Esophagus muscularis mucosa (tissue), 4 donors: ENCODE measurements at places on chromosomes 16 and 17. TPM values are rescaled to one million over a fixed set of nuclear protein-coding genes. Genes with fewer than 3 reads are reported as not detected.

- peaks cover 30% of the 10 kb centered on the region for H3K27me3 ChIP-seq
- no peak overlapping the region for H3K4me3 ChIP-seq
- no peak for DNase-seq
Observed at GRCh38 chr16:54417384-54417783, 130.8 kb upstream of the IRX3 start.

Gene SOST
- total RNA-seq = not detected

DNA sequence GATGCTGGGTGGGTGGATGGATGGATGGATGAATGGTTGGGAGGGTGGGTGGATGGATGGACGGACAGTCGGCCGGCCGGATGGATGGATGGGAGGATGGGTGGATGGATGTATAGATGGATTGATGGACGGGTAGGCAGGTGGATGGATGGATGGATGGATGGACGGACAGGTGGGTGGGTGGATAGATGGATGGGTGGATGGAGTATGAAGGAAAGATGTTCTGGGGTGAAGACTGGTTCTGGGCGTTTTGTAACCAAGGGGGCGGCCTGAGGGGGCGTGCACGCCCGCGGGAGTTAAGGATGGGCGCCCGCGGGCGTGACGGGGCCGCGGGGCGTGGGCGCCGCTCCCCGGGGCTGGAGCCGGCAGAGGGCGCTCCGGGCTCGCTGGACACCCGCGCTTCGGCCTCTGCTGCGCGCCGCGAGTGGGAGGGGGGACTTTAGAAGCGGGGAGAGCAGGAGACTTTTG lies at the start of gene NECAB2:
NECAB2 (plus strand) TSS at position 407 of the 468 bp plus-strand sequence. CDS start 405 bp downstream, outside the sequence.
- peak within 1 kb of the TSS; percentile 47 for H3K4me3 ChIP-seq
- no peaks in the 10 kb centered on the region for H3K27me3 ChIP-seq
- H3K4me1 ChIP-seq = peaks cover 11% of the 10 kb centered on the region
- H3K27ac ChIP-seq = no peak within 1 kb of the TSS
- H3K36me3 ChIP-seq = peaks cover 37% of the 10 kb centered on the region

Gene SLC5A11
- total RNA-seq = not detected

GRCh38 chr17:949623-950303 lies 29.8 kb downstream of the NXN start:
- peaks cover 5% of the 10 kb centered on the region for H3K36me3 ChIP-seq
- H3K27ac ChIP-seq = peak overlapping the region; percentile 83
- no peak overlapping the region for H3K4me3 ChIP-seq
- no peak for DNase-seq
- H3K4me1 ChIP-seq = peaks cover 19% of the 10 kb centered on the region

Gene TBC1D3I
- not detected for total RNA-seq

DNA sequence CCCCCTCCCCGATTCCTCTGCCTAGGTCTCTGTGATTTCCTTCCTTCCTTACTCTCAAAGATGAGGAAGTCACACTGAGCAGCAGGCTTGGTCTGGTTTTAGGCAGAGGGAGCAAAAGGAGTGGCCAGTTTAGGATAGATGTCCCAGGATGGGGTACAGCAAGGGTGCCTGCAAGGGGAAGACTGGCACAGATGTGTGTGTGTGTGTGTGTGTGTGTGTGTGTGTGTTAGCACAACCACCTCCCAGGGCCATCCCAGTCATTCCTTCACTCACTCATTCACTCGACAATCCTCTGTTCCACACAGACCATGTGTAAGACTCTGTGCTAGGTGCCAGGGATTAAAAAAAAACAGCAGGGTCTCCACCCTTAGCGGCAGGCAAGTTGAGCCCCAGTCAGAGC lies 35.9 kb downstream of the TMEM132E start:
- peaks cover 9% of the 10 kb centered on the region for H3K27me3 ChIP-seq
- no peak overlapping the region for H3K27ac ChIP-seq
- no peak overlapping the region for H3K4me3 ChIP-seq
- H3K36me3 ChIP-seq = no peaks in the 10 kb centered on the region
- no peak for DNase-seq
- peaks cover 3% of the 10 kb centered on the region for H3K4me1 ChIP-seq

DNA sequence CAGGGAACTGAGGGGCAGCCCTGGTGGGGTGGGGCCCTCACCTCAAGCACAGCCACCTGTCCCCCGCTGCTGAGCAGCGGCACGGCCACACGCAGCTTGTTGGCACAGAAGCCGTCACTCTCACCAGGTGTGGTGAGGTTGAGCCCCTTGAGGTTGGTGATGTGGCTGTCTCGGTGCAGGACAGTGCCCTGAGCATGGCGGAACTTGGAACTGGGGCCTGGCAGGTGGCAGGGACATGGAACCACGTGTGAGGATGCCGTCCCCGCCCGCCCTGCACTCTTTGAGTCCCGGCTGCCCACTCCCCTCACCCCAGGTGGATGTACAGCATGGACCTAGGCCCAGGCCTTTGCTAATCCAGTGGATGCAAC lies 9.7 kb upstream of the VASN start:
- no peak overlapping the region for H3K4me3 ChIP-seq
- H3K27ac ChIP-seq = no peak overlapping the region
- H3K36me3 ChIP-seq = peaks cover 81% of the 10 kb centered on the region
- no peaks in the 10 kb centered on the region for H3K27me3 ChIP-seq
- DNase-seq = no peak

- H3K4me1 ChIP-seq = no peaks in the 10 kb centered on the region
- no peak overlapping the region for H3K4me3 ChIP-seq
- DNase-seq = no peak
- no peaks in the 10 kb centered on the region for H3K36me3 ChIP-seq
Observed at GRCh38 chr17:65297916-65298315, 160.7 kb downstream of the RGS9 start.

DNA sequence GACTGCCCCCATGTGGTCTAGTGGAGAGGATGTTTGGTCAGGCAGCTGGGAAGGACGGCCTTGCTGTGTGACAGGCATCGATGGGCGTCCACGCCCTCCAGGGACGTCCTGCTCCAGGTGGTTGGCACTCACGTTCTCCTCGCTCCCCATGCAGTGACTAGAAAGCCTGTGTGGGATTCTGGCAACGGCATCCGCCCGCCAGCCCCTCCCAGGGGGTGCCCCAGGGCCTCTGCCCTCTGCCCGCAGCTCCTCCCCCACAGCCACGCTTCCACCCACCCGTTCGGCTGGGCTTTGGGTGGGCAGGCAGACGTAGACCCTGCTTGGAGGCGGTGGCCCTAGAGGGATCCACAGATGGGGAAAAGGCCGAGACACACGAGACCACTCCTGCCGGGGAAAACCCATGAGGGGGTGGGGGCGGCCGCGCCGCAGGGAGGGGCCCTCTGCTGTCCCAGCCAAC lies 4.7 kb upstream of the IL17C start:
- H3K4me1 ChIP-seq = peaks cover 22% of the 10 kb centered on the region
- H3K27me3 ChIP-seq = peaks cover 56% of the 10 kb centered on the region
- peaks cover 50% of the 10 kb centered on the region for H3K36me3 ChIP-seq
- H3K4me3 ChIP-seq = peak overlapping the region; percentile 52
- H3K27ac ChIP-seq = no peak overlapping the region

- peaks cover 56% of the 10 kb centered on the region for H3K4me1 ChIP-seq
- no peak overlapping the region for H3K27ac ChIP-seq
- no peak for DNase-seq
- H3K27me3 ChIP-seq = no peaks in the 10 kb centered on the region
Observed at GRCh38 chr16:17294856-17295255, 175.9 kb downstream of the XYLT1 start.

- H3K4me3 ChIP-seq = no peak overlapping the region
- no peak overlapping the region for H3K27ac ChIP-seq
- no peak for DNase-seq
- no peaks in the 10 kb centered on the region for H3K27me3 ChIP-seq
Observed at GRCh38 chr17:47184681-47185080, 4.4 kb downstream of the CDC27 start.

Gene RAP1GAP2
- total RNA-seq = 13.1 TPM

DNA sequence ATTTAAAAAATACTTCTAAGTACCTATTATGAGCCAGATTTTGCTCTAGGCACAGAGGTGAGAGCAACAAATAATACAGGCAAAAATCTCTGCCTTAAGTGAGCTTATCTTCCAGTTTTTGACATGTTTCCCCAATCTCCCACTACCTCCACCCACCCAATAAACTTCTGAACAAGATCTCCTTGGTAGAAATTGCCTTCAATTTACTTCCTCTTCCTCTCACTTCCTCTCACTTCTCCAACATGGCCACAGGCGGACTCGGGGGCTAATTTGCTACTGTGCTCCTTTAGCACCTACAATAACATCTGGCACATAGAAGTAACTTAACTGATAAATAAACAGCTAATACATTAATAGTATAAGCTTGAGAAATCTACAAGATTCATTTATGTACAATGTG lies 82.6 kb downstream of the CACNG1 start:
- no peak overlapping the region for H3K27ac ChIP-seq
- no peaks in the 10 kb centered on the region for H3K4me1 ChIP-seq
- no peaks in the 10 kb centered on the region for H3K27me3 ChIP-seq

Gene ARL16
- total RNA-seq = 23.7 TPM

- H3K27ac ChIP-seq = no peak overlapping the region
- peaks cover 43% of the 10 kb centered on the region for H3K36me3 ChIP-seq
- no peaks in the 10 kb centered on the region for H3K4me1 ChIP-seq
Observed at GRCh38 chr16:1367486-1368174, 15.9 kb downstream of the GNPTG start.

- no peak for DNase-seq
- H3K4me3 ChIP-seq = no peak overlapping the region
- H3K36me3 ChIP-seq = no peaks in the 10 kb centered on the region
- no peaks in the 10 kb centered on the region for H3K27me3 ChIP-seq
- H3K27ac ChIP-seq = no peak overlapping the region
- H3K4me1 ChIP-seq = no peaks in the 10 kb centered on the region
Observed at GRCh38 chr16:11414815-11415775, 69.8 kb downstream of the RMI2 start.

DNA sequence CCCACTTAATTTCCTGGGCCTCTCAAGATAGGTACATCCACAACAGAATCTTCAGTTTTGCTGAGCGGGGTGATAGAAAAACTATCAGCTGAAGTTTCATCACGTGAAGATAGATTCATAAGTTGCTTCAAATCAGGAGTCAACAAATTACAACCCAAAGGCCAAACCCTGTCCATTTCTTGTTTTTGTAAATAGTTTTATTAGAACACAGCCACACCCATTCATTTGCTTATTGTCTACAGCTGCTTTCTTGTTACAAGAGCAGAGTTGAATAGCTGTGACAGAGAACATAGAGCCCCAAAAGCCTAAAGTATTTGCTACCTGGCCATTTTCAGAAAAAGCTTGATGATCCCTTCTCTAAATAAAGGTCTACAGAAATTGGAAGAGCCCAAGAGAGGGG lies 300.1 kb upstream of the CDH5 start:
- H3K36me3 ChIP-seq = no peaks in the 10 kb centered on the region
- H3K4me1 ChIP-seq = peaks cover 28% of the 10 kb centered on the region
- no peak for DNase-seq
- no peaks in the 10 kb centered on the region for H3K27me3 ChIP-seq

GRCh38 chr17:67055811-67056745 lies 11.7 kb downstream of the CACNG1 start:
- no peaks in the 10 kb centered on the region for H3K27me3 ChIP-seq
- H3K4me1 ChIP-seq = no peaks in the 10 kb centered on the region
- no peak overlapping the region for H3K4me3 ChIP-seq
- peak; percentile 87 for DNase-seq
- H3K27ac ChIP-seq = no peak overlapping the region

Gene GPR179
- total RNA-seq = 0.29 TPM
